ENCODE measurements at places on chromosomes 2 and 18.

DNA sequence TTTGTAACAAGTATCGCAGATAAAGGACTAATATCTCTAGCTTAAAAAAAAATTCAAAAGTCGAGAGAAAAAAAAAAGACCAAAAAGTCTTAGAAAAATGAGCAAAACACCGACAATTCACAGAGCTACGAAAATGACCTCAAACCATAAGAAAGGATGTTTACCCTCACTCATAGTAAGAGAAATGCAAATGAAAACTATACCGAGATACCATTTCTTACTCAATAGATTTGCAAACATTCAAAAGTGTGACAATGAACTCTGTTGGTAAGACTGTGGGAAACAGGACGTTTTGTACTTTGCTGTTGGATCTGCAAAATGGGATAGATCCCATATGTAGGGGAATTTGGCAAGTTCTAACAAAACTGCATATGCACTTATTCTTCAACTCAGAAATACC, 39.9 kb upstream of the LDAH start:
- DNase-seq: no peak

- DNase-seq: peak; percentile 22
These were observed 23.1 kb downstream of the ST3GAL5 start for GRCh38 chr2:85865539-85866164.

DNA sequence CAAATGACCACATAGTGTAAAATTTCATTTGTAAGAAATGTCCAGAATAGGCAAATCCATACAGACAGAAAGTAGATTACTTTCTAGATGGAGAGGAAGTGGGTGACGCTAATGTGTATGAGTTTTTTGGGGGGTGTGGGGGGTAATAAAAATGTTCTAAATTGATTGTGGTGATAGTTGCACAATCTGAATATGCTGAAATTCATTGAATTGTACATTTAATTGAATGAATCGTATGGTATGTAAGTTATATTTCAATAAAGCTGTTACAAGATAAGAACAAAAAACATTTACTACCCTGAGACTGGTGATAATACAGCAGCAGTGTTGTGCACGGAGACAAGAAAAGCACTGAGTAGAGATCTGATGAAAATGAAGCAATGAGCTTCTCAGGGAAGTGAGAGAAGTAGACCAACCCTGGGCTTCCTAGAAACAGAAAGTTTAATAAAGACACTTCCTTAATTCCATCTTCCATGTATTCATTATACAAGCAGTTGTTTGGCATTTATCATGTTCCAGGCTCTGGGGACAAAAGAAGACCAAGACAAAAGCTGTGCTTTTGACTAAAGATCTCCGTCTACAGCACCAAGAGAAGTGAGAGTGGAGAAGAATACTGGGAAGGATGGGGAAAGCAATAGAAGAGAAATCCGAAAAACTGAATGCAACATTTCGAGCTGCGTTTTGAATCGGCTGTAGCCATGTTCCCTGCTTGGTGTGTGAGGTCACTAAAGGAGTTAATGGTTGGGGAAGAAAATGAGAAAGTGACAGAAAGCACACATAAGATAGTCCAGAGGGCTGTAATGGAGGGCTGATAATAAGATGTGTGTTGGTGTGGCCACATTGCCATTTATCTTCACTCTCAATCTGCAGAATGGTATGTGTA, 1.8 kb upstream of the PDE11A start:
- no peak for DNase-seq

GRCh38 chr2:234425639-234426603, 71.0 kb downstream of the ARL4C start:
- no peak for DNase-seq

DNA sequence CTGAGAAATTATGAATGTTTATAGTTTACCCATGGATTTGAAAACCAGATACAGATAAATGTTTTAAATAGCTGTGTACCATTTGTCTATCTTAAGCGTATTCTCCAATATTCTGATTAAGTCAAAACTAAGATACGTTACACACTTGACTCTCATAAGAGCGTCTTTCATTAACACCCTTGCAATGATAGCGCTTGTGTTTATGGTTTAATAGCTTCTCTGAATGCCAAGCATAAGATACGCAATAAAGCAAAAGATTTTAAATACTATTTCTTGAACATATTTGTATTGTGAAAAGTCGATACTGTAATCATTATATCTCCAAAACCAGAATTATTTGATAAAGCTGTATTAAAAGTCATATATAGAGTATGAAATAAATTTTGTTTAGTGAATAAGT, 3.0 kb downstream of the CALCRL start:
- no peak for DNase-seq

- no peak for DNase-seq
These were observed 47.6 kb upstream of the LGALSL start for GRCh38 chr2:64406407-64406774.

DNA sequence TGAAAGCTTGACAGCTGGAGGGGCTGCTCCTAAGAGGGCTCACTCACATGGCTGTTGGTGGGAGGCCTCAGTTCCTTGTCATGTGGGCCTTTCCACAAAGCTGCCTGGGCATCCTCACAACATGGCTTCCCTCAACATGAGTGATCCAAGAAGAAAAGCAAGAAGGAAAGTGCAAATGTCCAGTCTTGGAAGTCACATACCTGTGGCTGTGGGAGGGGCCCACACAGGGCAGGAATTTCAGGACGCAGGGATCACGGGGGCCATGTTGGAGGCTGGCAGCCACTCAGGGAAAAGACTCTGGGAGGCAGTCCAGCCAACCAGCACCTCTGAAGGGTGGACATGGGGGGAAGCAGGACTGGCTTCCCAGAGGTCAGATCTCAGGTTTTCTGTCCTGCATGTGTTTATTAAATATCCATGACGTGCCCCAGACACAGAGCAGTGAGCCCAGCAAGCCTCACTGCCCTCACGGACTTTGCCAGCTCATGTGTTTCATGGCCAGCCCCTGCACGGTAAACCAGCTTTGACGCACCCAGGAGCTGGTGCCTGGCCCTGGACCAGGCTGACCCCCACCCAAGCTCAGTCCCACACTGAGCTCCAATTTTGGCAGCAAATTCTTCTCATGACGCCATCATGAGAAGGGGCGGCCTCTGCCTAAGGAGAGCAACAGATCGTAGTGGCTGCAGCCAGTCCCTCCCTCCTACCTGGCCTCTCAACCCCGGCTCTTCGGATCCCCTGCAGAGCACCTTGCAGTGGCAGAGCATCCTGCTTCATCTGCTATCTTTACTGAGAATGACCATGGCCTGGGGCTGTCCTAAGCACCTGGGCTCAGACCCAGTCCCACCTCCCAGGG, 34.7 kb upstream of the GPR17 start:
- no peak for DNase-seq

- DNase-seq: no peak
These were observed 14.2 kb upstream of the WIPF1 start for GRCh38 chr2:174611854-174612253.

- DNase-seq: no peak
These were observed 38.4 kb downstream of the EPAS1 start for GRCh38 chr2:46335391-46336282.

DNA sequence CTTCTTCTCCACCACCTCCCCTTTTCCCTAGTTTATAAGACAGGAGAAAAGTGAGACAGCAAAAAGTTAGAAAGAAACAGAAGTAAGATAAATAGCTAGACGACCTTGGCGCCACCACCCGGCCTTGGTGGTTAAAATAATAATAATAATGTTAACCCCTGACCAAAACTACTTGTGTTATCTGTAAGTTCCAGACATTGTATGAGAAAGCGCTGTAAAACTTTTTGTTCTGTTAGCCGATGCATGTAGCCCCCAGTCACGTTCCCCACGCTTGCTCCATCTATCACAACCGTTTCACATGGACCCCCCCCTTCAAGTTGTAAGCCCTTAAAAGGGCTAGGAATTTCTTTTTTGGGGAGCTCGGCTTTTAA, 1.5 kb upstream of the BUB1 start:
- DNase-seq: no peak

DNA sequence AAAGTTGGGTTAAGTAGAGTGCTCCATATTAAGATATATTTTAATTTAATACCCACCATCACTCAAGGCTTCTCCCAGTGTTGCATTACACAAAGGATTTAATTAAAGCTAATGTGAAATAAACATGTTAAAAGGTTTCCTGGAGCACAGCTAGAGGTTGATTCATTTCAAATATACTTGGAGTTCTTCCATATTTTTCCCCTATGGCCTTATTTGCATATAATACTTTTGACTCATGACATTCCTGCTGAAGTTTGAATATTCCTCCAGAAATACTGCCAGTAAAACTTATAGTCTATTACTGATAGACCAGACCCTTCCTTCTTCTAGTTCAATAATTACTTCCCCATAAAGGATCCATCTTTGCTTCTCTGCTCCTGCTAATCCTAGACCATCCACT, 227.5 kb downstream of the GULP1 start:
- no peak for DNase-seq

GRCh38 chr2:34810456-34810855, 1211.4 kb upstream of the FAM98A start:
- no peak for DNase-seq

All from RCC 7860 (cell line).